NCI-H2081 treated with DMSO at 0.1 percent for 48 hours (cell line): ENCODE measurements at places on chromosomes 16 and 17.

GRCh38 chr17:3681057-3681456 is 12.4 kb downstream of the EMC6 start:
- DNase-seq, result no peak

- no peak for DNase-seq
These were observed 15.5 kb upstream of the CD300A start for GRCh38 chr17:74450925-74451403.

DNA sequence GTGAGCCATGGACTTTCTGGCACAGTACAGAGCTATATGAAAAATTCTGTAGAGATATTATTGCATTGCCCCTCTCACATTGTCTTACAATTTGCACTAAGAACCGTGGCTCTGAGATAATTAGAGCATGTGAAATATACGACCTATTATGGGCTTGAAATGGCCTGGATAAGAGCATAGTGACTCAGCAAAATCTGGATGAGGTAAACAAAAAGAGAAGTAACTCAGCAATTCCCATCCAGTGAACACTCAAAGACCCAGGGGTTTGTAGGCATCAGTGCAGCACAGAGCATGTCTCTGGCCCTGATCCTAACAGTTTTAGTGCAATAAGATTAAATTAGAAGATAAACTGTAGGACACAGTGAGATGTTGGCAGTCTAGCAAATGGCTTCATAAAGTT is 317.2 kb upstream of the MYOCD start:
- no peak for DNase-seq

- no peak for DNase-seq
These were observed 20.9 kb downstream of the SOCS1 start for GRCh38 chr16:11234884-11235702.

DNA sequence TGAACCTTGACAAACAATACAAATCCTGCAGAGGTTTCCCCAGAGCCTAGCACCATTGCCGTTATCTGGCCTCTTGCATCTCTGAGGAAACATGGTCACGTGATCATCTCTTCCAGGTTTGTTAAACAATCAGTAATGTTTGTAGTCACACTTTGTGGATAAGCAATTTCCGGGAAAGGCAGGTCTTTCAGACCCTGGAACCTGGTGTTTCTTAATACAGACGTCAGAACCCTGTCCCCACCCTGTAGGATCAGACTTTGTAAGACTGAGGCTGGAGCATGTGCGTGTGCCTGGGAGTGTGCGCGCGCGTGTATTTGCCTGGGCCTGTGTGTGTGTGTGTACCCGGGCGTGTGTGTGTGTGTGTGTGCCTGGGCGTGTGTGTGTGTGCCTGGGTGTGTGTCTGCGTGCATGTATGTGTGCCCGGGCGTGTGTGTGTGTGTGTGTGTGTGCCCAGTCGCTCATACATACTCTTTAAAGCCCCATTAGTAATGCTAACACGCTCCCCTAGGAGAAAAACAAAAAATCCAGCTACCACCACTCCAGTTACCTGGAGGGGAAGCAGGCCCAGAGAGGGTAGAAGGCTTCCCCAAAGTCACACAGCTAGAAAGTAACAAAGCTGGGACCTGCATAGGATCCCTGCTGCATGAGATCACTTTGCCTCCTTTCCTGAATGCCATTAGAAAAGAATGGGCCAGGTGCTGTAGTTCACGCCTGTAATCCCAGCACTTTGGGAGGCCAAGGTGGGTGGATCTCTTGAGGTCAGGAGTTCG is 5.3 kb downstream of the CTNS start:
- no peak for DNase-seq

GRCh38 chr17:32627239-32627996 is 140.6 kb downstream of the CDK5R1 start:
- DNase-seq, result peak; percentile 98

DNA sequence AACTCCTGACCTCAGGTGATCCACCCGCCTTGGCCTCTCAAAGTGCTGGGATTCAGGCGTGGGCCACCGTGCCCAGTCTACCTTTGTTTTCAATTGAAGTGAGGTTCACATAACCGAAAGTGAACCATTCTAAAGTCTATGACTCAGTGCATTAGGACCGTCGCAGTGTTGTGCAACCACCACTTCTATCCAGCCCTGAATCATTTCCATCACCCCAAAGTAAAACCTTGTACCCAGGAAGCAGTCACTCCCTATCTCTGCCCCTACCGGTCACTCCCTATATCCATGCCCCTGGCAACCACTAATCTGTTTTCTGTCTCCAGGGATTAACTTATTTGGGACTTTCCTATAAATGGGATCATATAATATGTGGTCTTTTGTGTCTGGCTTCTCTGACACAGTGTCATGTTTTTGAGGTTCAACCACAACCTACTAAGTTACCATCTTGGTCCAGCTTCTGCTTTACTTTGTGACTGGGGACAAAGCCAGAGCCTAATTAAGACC is 28.3 kb upstream of the CDC42EP4 start:
- DNase-seq, result no peak

GRCh38 chr17:70187383-70187782 is 18.1 kb downstream of the KCNJ2 start:
- DNase-seq, result no peak

- no peak for DNase-seq
These were observed 10.8 kb upstream of the DRG2 start for GRCh38 chr17:18076936-18077335.

- no peak for DNase-seq
These were observed 159.4 kb downstream of the ZNF423 start for GRCh38 chr16:49696414-49697101.

DNA sequence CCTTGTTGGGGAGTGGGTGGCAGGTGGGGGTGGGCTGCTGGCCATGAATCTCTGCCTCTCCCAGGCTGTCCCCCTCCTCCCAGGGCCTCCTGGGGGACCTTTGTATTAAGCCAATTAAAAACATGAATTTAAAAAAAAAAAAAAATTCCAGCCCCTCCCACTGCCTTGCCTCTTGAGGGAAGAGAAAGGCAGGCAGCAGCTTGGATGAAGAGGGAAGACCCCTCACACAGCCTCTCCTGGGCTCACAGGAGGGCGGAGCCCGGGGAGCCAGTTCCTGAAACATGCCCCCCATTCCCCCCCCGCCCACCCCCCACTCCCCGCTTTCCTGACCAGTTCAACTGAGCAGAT is 1.8 kb upstream of the TCAP start:
- DNase-seq, result no peak

- no peak for DNase-seq
These were observed 76.5 kb downstream of the NETO2 start for GRCh38 chr16:47067203-47067602.

- no peak for DNase-seq
These were observed 18.6 kb downstream of the KCTD2 start for GRCh38 chr17:75065562-75066151.

DNA sequence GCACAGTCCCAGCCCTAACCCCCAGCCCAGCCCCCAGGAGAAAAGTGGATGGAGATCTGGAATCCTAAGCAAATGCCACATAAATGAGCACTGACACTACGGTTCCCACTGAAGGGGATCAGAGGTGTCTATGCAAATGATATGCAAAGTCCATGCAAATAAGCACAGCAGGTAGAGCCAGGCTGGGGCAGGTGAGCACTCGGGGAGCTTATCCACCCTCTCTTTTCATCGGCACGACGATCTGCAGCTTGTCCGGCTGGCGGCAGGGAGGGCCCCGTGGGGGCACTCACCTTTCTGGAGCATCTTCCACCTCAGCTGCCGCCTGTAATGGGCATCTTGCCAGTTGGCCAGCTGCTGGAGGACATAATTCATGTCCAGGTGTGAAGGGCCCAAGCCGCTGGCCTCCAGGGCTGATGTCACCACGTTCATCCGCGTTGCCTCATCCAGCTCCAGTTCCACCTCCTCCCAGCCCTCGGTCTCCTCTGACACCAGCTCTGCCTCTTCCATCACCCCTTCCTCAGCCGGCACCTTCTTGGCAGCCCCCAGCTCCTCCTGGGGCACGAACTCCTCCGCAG is 9.9 kb downstream of the HAP1 start:
- DNase-seq, result no peak

- DNase-seq, result no peak
These were observed 176.8 kb upstream of the HSBP1 start for GRCh38 chr16:83630979-83631378.

DNA sequence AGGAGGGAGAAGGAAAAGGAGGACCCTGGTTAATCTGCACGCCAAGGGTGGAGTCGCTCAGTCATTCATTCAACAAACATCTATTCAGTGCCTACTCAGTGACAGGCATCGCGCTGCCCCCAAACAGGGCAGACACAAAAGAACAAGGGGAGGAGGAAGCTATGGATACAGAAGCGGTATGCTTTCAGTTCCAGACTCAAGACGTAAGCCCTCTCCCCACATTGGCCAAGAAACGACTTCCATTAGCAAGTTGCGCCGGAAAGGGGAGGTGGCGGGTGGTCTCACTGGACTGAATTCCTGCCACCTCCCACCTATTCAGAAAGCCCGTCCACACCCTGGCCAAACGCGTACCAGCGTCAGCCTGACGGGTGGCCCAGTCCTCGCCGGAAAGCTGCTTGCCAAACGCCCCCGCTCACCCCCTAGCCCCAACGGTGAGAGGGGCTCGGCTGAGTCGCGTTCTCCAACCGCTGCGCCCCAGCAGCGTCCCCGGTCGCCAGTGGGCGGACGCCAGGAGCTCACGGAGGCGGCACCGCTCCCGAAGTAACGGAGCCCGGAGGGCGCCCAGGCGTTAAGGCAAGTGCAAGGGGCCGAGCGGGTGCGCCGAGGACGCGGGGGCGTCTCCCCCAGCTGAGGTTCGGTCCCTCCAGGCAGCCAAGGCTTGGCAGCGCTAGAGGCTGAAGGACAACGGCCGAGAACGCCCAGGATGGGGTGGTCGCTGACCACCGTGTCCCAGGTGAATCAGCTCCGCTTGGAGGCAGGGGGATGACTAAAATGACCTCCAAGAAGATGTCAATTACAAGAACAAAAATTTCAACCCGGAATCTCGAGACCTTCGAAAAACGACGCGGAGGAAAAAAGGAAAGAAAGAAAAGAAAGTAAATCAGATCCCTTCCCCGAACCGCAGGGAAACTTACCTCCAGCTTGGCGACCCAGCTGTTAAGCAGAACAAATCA is 470.7 kb downstream of the SOX9 start:
- DNase-seq, result no peak

- peak; percentile 3 for DNase-seq
These were observed 768 bp upstream of the TBX6 start for GRCh38 chr16:30092373-30093010.

DNA sequence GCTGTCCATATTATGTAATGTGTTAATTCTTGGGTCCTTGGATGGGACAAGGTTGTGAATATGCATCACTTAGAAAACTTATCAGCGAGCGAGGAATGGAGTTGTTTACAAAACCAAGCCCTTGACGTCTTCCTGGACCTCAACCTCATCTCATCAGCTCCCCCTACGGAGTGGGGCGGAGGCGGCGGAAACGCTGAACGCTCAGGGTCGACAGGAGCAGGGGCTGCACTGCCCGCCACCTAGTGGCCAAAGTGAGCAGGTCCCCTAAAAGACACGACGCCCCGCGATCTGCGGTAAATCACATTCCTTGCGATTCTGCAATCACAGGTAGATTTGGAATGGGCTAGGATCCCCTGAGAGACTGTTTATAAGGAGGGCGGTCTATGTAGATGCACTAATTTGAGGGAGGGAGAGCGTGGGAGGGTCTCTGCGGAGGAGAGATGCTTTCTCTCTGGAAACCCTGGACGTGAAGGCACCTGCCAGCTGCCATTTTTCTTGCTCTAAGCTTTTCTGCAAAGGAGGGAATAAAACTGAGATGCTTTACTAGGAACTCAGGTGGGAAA is 5.4 kb upstream of the ICAM2 start:
- peak; percentile 57 for DNase-seq

DNA sequence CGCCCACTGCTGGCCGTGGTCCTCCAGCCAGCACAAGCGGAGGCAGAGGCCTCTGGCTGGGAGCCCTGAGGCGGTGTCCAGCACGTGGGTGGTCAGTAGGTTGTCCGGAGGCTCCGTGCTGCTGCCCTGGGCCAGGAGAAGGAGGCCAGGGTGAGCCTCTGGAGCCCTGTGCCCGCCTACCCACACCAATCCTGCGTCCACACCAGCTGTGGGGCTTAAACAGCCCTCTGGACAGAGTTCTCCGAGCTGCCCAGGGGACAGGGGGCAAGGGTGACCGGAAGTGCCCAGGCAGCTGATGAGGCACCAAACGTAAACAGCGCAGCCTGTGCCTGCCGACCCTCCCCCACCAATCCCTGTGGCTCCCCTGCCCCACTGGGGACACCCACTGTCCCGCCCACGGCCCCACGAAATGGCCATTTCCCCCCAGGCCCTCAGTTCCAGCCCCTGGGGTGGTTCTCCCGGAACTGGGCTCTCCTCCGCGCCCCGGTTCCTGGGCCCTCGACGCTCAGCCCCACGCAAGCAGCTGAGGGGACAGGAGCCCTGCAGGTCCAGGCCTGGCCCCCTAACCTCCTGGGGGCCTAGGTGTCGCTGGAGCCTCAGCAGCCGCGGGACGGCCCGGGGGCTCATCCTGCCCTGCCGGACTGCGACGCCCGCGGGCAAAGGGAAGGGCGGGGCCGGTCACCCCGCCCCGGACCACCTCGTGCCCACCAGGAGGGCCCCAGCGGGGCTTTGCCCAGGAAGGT is 27.9 kb upstream of the DBNDD1 start:
- DNase-seq, result no peak

DNA sequence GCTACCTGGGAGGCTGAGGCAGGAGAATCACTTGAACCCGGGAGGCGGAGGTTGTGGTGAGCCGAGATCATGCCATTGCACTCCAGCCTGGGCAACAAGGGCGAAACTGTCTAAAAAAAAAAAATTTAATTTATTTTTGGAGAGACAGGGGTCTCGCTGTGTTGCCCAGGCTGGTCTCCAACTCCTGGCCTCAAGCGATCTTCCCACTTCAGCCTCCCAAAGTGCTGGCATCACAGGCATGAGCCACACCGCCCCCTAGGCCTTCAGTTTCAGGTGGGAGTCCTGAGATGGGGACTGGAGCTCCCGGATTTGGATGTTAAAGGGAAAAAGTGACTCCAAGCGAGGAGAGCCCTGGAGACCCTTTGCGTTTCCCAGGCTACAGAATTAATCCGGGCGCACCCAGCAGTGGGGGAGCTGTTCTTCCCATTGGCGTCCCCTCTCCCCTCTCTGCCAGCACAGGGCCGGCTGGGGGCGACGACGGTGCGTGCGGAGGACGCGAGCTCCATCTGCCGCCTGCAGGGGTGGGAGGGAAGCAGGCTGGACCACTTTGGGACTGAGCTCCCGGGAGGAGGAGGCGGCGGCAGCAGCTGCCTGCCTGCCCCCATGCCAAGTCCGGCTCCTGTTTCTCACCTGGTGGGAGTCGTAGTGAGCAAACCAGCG is 49.3 kb upstream of the USP7 start:
- no peak for DNase-seq
